ENCODE measurements at places on chromosomes 5 and 9.

DNA sequence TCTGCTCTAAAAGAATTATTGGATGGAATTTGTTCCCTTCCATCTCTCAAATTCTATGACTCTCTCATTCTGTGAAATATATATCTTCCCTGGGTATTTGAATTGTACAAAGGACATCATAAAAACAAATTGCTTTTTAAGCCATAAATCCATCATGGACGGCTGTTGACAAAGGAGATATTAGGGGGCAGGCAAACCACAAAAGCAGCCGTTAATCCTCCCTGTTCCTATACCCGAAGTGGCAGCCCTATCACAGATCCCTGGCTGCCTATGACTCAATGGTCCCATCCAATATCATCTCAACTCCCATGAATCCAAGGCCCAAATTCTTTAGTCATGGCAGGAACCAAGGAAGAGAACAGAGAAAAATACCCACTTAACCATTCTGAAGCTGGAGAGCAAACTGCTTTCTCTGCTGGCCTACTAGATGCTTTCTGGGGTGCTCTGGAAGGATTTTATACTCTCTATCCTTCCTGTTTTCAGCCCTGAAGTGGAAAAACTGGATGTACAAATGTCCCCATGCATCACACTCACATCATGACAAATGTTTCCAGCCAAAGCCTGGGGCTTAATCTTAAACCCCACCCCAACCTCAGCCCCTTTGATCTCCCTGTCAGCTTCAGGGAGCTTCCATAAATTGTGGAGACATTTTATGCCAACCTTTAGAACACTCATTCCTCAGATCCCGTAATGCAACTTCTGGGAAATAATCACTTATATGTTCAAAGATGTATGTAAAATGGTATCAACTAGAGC, 59.5 kb downstream of the FAM114A2 start:
- no peak for DNase-seq

- DNase-seq = no peak
Measured at GRCh38 chr9:90441814-90442213, 200.8 kb downstream of the DIRAS2 start.

DNA sequence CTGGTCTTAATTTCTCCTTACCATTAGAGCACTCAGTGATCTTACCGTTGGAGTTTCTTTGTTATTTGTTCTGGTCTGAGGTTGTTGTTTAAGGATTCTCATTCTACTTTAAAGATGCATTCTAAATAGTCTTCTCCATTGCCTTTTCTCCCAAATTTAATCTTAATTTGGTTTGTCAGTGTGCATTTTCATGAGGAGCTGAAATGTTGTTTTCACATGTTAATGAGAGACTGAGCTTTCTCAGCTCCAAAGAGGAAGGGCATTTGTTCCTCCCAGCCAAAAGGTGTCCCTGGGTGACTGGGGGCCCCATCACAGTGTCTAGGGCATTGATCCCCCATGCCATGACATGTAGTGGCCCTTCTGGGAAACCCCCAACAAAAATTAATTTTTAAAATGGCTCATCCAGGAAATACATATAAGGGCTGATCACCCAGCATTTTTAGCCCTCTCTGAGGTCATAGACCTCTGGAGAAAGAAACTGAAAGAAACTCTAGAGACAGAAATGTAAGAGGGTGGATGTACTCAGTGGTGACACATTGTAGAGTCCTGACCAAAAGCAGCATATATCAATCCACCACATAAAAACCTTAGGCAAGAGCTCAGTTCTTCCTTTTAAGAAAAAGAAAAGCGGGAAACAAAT, 240.4 kb upstream of the RAI14 start:
- DNase-seq = no peak

DNA sequence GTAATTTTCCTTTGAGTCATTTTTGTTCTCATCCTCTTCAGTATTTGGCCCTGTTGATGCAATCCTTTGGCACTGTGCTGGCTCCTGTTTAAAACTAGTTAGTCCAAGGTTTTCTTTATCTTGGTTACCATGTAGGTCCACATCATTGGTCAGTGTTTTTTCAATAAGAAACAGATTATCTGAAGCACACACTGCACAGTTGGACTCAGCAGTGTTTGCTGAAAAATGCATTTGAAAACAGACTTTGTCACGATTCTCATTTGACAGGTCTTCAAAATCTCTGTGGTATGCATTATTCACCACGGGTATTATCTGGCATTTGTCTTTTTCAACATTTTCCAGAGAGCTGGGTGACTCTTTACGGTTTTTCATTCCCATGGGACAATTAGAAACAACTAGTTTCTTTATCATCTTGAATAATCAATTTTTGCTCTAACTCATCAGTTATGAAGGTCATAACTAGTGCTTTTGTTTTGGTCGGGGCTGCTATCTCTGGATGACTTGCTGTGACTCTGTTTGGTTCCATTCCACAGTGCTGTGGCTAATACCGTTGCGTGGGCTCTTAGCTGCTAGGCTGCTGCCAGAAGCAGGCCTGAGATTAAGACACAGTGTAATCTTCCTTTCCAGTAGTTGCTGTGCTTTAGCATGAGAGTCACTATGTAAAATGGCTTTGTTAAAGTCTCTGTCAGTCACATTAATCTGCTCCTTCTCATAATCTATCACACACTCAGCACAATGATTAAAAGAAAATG, 36.2 kb downstream of the NUDT12 start:
- DNase-seq = no peak

DNA sequence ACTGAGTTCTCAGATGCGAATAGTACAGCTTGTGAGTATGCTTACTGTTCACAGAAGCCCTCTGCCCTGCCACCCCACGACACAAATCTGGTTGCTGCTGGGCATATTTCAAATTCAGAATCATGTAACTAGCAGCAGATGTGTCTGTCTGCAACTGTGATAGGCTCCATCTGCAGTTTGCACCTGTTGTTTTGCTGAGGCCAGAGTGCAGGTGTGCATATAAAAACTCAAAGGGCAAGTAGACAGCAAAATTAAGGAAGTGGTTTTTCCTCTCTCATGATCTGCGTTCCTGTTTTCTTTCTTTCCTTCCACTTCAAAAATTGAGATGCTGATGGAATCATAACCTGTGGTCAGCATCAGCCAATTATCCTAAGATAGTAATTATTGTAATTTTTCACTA, 1000.5 kb downstream of the PTPRD start:
- no peak for DNase-seq

- DNase-seq = no peak
Measured at GRCh38 chr5:97929383-97929782, 746.3 kb upstream of the RIOK2 start.

DNA sequence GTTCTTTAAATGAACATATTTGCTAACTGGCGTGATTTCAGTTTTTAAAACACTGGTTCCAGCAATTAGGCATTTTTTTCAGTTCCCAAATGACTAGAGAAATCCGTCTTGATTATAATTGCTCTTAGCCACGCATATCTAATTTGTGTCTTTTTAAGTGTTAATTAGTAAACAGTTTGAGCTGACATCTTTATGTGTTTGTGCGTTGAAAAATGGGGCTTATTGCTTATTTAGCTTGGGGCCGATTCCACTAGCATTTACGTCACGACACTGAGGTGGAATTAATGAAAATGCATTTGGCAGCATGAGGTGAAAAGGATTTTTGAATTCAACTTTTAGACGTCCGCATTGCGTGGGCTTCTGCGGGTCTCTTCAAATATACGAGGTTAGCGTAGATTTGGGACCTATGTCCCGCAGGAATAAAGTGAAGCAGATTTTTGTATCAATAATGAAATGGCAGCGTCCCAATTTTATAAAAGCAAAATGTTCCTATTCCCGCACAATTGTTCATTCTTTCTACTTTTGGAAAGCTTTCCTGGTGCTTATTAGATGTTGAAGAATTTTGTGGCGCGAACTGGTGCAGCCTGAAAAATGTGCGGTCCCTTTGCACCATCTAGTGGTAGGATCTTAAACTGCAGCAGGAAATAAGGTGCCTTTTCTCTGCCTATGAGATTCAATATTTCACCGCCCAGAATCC, 122.7 kb upstream of the LMX1B start:
- DNase-seq = no peak

- no peak for DNase-seq
Measured at GRCh38 chr9:100428871-100429654, 2.1 kb downstream of the MSANTD3 start.

GRCh38 chr5:19498852-19499251, 489.1 kb downstream of the CDH18 start:
- DNase-seq = no peak

DNA sequence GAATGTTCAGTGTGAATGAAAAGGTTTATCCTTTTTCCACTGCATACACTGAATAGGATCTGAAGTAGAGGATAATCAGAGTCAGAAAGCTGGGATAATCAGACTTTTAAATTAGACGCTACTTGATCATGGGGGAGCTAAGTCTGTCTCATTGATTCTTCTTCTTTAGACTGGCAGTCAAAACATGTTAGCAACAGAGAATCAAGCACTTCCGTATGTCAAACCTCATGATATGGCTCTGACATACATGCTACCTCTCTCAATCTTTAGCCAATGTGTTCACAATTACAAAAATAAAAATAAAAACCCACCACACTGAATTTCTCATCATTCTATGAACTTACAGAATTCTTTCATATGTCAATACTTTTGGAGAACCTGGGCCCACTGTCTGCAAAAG, 19.0 kb upstream of the OR13F1 start:
- no peak for DNase-seq

DNA sequence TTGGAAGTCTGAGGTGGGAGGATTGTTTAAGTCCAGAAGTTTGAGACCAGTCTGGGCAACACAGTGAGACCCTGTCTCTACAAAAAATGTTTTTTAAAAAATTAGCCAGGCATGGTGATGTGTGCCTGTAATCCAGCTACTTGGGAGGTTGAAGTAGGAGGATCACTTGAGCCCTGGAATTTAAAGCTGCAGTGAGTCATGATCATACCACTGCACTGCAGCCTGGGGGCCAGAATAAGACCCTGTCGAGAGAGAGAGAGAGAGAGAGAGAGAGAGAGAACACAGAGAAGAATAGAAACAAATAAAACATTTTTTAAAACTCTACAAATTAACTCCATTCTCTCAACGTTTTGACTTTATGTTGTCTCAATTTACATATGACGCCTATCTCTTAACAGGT, 111.8 kb downstream of the BARX1 start:
- DNase-seq = no peak

DNA sequence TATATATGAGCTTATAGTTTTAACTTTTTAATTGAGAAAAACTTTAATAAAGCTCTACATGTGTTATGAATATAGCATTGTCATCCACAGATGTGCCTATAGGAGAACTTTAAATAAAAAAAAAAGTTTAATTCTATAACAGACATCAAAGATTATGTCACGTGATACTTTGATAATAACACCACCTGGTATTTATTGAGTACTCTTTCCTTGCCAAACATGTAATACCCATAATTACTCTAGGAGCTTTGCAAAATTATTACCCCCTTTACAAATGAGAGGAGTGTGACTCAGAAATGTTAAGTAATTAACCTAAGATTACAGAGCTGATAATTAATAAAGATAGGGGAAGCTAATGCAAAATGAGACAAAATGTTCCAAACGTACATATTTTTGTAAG, 43.0 kb downstream of the ITGA2 start:
- DNase-seq = no peak
